Type B pancreatic cell (in vitro differentiated cells): ENCODE measurements at places on chromosomes 12 and 14. TPM values are rescaled to one million over a fixed set of nuclear protein-coding genes. Genes with fewer than 3 reads are reported as not detected.

- no peak overlapping the region for H3K4me3 ChIP-seq
- no peaks in the 10 kb centered on the region for H3K36me3 ChIP-seq
- no peak for DNase-seq
- H3K27ac ChIP-seq, result no peak overlapping the region
Measured at GRCh38 chr12:81231574-81232368, 153.9 kb downstream of the ACSS3 start.

- H3K27ac ChIP-seq, result no peak overlapping the region
- DNase-seq, result no peak
- no peaks in the 10 kb centered on the region for H3K4me1 ChIP-seq
- peaks cover 13% of the 10 kb centered on the region for H3K27me3 ChIP-seq
- H3K4me3 ChIP-seq, result no peak overlapping the region
Measured at GRCh38 chr12:52508211-52508610, 12.0 kb downstream of the KRT5 start.

- no peaks in the 10 kb centered on the region for H3K27me3 ChIP-seq
- peak overlapping the region; percentile 90 for H3K4me3 ChIP-seq
- peaks cover 19% of the 10 kb centered on the region for H3K36me3 ChIP-seq
- H3K27ac ChIP-seq, result peak overlapping the region; percentile 89
- peaks cover 10% of the 10 kb centered on the region for H3K4me1 ChIP-seq
Measured at GRCh38 chr12:7017870-7018349, 366 bp downstream of the LPCAT3 start.

Gene FIGNL2
- 5.7 and 17.8 TPM in 2 replicates for total RNA-seq

Gene TOMM20L
- not detected in 2 replicates for total RNA-seq

Gene EMP1
- 340 and 2,561 TPM in 2 replicates for total RNA-seq
